ENCODE measurements at places on chromosomes 12 and 14.

DNA sequence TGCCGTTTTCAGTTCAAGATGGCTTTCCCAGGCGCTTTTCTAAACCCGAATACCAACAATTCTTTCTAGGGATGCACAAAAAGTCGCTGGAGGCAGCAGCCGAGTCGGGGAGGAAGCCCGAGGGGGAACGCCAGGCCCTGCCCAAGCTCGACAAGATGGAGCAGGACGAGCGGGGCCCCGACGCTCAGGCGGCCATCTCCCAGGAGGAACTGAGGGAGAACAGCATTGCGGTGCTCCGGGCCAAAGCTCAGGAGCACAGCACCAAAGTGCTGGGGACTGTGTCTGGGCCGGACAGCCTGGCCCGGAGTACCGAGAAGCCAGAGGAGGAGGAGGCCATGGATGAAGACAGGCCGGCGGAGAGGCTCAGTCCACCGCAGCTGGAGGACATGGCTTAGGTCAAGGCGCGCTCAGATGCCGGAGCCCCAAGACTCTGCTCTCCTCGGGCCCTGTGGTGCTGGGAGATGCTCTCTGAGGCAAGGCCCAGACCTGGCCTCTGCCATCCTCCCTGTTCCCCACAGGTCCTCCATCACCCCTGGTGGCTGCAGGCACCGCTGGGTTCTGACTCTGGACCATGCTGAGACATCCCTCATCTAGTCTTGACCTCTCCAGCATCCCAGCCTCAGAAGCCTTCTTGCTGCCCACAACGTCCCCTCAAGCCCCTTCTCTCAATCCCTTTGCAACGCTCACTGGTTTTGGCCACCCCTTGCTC is 21.4 kb downstream of the VSX2 start:
- no peak for DNase-seq

GRCh38 chr14:64628940-64629408 is 75.2 kb upstream of the PLEKHG3 start:
- no peak for DNase-seq

GRCh38 chr14:101736585-101736984 is 24.9 kb upstream of the PPP2R5C start:
- no peak for DNase-seq

- DNase-seq: peak; percentile 6
Measured at GRCh38 chr14:63745858-63746425, 18.1 kb upstream of the SGPP1 start.

DNA sequence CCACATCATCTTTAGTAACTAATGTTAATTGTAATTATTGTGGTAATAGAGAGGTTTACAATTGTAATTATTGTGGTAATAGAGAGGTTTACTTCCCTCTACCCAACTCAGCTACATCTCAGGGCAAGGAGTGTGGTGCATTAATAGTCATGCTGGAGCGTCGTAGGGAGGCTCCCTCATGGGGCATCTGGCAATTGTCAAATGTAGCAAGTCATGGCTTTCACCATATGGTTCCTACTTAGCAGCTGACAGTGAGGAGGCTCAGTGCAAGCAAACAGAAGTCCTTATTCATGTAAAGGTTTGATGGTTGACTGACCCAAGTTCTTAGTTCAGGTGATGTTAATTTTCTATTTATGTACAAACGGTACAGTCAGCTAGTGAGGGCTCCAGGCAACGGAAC is 1012.0 kb downstream of the FLRT2 start:
- no peak for DNase-seq

DNA sequence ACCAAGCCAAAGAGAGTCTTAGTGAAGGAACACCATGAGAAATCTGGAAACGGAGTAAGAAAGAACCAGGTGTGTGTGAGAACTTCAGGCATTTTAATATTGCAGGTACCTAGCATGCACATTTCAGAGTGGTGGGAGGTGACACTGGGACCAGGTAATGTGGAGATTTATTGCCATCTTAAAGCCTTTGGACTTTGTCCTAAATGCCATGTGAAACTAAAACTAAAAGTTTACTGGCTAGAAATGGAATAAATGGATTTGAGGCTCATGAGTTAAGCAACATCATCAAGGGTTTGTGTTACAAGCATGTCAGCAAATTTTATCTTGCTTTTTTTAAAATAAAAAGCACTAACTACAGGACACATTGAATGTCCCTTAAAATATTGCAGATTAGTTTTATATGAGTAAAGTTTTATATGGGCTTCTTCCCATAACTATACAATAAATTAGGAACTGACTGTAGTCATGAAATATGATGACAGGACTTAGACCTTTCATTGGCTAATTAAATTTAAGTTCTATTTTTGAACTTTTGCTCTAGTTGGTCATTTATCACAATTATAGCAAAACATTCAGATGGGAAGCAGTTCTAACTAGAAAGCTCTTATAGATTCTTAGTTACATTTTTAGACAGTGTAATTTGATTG is 721.1 kb upstream of the NOVA1 start:
- no peak for DNase-seq

Measured in Calu3 (cell line).